ENCODE measurements at places on chromosomes 7 and 10.
A peak's percentile ranks its signal among the peaks of the same experiment; 100 is the strongest.

DNA sequence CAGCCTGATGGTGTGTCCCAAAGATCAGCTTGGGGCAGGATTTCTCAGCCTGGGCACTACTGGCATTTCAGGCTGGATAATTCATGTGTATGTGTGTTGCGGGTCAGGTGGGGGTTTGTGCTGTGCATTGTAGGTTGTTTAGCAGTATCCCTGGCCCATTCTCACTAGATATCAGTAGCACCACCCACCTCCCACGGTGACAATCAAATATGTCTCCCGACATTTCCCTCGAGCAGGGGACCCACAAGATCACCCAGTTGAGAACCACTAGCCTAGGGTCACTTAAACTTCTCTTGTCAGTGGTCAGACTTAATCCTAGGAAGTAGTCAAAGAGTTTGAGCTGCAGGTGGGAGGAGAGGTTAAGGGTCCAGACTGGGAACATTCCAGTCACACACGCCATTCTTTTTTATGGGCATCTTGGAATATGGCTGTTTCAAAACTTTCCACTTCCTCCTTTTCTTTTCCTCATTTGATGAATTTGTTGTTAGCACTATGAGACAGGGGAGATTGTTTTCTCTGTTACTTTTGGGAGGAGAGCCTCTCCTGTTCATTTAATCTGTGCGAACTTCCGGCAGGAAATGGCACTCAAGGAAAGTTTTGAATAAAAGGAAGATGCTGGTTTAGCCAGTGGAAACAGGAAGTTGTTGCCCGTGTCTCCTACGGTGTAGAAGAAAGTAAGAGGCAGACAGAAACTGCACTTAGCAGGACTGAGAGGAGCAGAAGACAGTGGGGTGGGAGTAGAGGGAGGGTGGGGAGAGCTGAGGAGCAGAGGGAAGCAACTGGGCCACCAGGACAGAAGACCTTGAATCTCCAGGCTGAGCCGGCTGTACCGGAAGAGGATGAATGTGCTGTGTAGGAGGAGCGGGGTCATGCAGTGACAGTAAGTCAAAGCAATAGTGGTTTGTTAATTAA, 17.6 kb upstream of the EXOC6 start:
- DNase-seq = peak; percentile 56

GRCh38 chr10:52956461-52956860, 183.9 kb upstream of the MBL2 start:
- no peak for DNase-seq

DNA sequence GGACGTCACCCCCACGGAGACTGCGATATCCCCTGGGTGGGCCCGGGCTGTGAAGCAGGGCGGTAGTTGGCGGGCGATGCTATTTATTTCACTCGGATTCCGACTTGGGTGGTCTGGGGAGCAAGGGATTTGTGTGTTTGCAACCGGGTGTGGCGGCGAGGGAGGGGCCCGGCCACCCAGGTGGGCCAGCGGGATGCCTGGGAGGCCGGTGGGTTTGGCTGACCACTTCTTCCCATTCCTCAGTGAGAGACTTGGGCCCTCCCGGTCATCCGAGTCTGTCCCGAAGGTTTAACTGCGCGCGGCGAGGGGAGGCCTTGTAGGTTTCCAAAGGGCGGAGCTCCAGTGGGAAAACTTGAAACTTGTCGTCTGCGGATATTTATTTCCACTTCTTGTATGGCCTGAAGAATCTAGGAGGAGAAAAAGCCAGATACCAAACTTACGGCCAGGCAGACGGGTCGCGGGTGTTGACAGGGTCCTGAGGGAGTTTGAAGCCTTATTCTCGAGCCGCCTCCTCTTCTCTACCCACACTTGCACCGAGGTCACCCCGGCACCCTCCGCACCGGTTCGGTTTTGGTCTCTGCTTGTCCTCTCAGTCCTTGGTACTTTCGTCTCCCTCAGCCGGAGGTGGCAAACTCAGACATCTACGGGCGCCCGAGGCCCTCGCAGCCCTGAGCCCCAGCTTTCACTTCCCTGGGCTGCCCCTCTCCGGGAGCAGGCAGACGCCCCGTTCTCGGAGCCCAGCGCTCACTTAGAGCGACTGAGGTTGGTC, 17.9 kb downstream of the ZNF316 start:
- no peak for DNase-seq

- no peak for DNase-seq
Observed at GRCh38 chr7:154442939-154443338, 390.7 kb downstream of the DPP6 start.

DNA sequence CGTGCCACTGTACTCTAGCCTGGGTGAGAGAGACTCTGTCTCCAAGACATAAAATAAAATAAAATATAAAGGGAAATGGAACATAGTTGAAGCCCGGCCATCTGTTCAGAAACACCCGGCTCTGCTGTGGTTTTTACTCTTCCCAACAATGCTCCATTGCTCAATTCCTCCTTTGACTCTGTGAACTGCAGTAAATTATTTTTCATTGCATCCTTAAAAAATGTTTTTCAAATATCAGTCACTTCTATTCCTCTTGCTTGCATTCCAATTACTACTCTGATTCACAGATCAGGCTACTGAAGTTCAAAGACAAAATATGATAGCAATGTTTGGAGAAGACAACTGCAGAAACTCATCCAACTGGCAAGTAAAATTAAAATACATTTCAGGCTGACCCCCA, 983.0 kb downstream of the SORCS1 start:
- no peak for DNase-seq

GRCh38 chr10:120369856-120370276, 87.2 kb upstream of the PLPP4 start:
- no peak for DNase-seq

- DNase-seq = peak; percentile 58
Observed at GRCh38 chr7:28180364-28181147, at the start of gene JAZF1. Gene JAZF1 (minus strand): TSS chr7:28180795.

DNA sequence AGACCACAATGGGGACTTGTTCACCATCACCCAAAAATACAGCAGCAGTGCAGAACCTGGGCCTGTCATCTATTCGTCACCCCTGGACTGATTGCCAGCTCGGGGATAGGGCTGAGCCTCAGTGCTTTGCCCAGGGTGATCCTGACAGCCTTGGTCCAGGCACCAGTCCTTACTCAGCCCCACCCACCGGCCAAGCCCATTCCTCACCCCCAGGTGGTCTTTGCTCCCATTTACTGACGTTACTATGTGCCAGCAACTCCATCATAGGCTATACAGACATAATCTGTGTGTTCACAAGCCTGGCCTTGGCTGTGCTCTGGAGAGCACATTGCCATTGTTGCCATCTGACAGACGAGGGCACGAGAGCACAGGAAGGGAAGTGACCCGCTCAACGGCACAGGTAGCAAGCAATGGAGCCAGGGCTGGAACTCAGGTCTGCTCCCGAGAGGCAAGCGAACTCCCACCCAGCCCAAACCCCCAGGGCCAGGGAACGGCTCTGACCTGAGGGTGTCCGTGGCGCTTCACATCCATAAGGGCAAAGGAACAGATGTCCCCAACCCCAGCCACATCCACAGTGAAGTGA, 6.8 kb downstream of the ATG9B start:
- no peak for DNase-seq

DNA sequence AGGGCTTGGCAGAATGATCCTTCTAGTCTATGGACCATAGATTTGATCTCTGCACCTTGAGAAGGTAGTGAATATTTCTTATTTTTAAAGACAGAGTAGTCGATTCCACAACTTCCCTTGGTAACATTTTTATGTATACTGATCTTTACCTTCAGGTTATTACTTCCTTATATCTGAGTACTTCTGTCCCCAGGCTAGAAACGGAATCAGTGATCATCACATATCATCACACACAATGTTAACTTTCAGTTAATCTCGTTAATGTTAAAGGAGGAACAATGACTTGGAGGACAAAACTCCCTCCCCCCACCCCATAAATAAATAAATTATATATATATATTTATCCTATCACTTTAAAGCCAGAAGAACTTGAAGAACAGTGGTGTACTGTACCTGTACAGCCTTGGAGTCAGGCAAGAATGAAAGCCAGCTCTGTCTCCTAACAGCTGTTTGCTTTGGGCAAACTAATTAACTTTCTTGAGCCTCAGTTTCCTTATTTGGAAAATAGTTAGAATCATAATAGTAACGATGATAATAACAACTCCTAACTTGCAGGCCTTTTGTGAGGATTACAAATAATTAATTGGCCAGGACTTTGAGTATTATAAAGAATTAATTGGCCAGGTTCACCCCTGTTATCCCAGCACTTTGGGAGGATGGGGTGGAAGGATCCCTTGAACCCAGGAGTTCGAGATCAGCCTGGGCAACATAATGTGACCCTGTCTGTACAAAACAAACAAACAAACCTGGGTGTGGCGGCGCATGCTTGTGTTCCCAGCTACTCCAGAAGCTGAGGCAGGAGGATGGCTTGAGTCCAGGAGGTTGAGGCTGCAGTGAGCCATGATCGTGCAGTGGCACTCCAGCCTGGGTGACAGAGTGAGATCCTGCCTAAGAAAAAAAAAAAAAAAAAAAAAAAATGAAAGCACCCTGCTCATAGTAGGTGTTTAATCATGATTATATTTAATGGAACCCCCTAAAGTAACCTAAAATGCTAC, 63.5 kb downstream of the SAMD9 start:
- no peak for DNase-seq

DNA sequence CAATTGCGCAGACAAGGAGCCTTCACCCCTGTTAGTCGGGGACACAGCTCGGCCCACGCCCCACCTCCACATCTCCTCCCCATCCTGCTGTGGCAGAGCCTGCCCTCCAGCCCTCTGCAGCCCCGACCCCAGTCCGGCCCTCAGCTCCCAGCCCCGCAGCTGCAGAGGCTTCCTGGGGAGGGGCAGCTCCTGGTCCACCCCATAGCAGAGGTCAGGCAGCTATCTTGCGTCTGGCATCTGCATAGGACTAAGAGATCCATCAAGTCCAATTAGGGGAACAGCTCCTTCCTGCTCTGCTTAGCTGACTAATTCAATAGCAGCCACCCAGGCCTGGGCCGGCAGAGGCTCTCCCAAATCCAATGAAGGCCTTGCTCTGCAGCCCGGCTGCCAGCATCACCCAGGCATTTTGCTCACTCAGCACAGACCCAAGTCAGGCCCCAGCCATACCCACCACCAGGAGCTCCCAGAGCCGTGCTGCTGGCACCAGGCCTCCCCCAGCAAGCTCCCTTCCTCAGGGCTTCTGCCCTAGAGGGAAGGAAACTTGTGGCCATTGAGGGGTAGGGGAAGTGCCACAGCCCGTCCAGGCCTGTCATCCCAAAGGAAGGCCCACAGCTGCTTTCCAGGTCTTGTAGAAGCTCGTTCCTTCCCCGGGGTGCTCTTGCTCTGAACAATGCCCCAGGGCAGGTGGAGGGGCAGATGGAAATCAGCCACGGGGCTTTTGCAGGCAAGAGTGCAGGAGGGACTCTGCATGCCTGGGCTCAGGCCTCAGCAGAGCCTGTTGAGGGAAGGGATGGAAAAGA, 106.2 kb upstream of the RET start:
- peak; percentile 4 for DNase-seq

DNA sequence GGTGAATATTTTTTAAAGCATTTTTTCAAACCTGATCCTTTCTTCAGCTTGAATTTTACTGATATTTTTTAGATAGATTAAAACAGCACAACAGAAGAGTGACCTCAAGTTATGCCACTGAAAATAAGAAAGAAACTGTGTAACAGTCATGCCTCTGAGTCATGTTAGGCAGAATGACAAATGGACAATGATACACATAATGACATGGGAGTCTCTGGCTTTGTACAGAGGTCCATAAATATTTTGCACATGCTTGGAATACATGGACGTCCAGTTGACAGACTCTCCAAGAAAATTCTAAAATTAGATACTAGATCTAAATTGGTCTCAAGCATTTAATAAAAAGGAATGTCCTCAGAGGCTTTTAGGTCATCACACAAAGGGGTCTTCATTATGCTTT, 21.9 kb upstream of the SEMA3A start:
- no peak for DNase-seq

- DNase-seq = no peak
Observed at GRCh38 chr7:130208516-130208915, 856 bp downstream of the SSMEM1 start.

DNA sequence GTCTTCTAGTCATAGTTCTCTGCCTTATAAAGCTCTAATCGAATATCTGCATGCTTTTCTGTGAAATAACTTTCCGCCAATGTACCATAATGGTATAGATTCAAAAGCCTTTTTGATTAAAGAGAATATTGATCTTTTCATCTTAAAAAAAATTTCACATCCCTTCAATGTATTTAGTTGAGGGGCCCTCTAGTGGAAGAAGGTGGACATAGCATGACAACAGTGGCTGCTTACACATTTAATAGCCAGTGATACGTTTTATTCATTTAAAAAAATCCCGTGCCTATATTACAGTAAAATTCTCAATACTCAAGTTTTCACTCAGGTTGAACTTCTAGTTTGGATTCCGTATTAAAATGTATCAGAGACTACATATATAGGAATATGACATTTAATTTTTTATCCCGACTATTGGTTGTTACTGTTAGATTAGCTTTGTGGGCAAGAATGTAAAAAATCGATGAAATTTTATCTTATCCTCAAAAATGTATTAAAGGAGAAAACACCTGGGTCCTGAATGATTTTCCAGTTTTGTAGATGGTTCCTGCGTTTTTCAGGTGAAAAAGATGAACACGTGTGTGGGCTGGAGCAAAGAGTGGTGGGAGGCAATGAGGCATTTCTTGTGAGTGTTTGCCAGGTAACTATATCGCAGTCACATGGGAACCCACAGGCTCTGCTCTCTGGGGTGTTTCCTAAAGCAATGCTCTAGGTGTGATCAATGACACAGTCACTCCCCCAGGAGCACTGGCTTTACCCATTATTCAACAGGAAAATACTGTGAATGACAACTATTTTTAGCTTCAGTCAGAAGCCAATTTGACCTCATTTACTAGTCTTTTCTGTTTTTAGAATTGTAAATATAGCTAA, 24.1 kb upstream of the PNLIP start:
- DNase-seq = peak; percentile 22

DNA sequence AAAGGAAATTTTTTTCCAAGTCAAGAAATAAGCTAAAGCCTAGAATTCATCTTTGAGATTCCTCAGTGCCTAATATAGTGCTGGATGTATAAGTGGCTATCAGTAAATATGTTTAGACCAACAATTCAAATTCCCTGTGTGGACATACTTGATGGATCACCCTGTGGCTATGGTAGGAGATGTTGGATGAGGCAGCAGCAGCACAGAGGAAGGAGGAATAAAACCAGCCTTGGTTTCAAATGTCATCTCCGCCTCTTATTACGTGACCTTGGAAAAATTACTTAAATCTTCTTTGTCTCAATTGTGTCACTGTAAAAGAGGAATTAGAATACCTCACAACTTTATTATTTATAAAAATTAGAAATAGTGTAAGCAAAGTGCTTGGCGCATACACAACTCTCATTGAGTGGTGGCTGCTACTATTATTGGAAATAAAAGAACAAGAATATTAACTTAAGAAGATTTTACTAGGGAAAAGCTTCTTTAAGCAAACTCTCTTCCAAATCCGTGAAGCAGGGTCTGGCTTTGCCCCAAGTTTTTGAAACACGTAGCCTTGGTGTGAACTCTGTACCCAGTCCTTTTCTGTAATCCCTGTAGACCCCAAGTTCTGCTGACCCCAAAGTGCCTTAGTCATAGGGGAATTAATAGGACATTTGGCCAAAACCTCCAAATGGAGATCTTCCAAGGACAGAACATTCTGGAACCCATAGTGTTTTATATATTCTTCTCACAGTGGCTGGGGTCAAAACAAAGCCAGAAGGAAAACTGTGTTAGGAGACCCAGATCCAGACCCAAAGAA, 283.8 kb downstream of the PTEN start:
- no peak for DNase-seq

GRCh38 chr10:70461397-70462348, 16.9 kb upstream of the PALD1 start:
- peak; percentile 65 for DNase-seq

Measured in activated T-cell treated with anti-CD3 and anti-CD28 coated beads, Interleukin-2, amount 50 U/mL, for 48 hours (primary cell).